ENCODE measurements at places on chromosomes 2 and 18.

DNA sequence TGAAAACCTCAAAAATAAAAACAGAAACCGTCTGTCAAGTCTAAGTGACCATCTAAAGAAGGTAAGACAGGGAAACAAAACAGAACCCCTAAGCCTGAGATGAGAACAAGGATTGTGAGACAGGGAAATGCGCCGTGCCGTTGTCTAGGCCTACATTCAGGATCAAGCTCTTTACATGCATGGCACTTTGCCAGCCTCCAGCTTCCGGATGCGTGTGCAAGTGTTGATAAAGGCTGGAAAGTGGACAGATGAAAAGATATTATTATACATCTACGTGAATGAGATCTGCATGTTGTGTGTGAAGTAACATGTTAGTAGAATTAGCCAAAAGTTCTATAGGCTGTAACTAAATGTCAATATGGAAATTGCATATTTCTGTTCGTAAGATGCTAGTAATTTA is 28.6 kb upstream of the TMEM87B start:
- no peak for DNase-seq

DNA sequence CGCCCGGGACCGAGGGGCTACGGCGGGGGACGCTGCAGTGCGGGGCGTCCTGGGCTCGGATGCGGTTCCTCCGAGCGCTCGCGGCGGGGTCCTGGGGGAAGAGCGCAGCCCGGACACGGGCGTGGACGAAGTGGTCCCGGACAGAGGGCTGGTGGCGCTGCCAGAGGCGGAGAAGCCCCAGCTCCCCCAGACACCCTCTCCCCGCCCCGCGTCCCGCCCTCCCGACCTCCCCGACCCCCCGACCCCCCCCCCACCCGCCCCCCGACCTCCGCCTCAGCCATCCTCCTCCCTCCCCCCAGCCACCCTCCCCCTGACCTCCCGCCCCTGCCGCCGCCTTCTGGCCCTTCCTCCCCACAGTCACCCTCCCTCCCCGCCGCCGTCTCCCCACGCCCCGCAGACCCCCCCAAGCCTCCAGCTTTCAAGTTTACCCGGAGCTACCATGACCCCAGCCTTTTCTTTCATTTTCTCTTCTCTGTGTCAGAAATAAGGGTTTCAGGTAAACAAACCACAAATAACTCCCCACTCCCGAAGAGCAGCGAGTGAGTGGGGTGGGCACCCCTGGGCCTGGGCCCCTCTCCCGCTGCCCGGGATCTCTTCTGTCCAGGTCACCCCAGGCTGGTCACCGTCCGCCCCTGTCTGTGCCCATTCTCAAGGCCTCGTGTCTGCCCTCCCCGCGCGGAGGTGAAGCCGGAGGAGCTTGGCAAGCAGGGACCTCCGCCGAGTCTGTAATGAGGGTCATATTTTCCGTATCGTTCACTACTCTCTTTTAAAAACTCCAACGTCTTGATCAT is 5.1 kb downstream of the NFATC1 start:
- DNase-seq: no peak

GRCh38 chr2:47488870-47489584 is 86.1 kb downstream of the MSH2 start:
- peak; percentile 91 for DNase-seq

DNA sequence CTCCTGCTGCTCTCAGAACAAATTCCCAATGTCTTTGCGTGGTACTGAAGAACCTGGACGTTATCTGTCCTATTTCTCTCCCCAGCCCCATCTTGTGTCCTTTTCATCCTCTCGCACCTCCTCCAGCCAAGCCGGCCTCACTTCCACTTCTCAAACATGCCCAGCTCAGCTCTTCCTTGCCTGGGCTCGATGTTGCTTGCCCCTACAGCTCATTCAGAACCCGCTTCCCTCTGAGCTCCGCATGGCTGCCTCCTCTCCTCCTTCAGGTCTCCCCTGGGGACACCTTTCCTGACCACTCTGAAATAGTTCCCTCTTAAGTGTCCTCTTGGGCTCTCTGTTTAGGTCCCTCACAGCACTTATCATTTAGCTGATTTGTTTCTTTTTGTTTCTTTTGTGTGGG is 6.7 kb upstream of the SMARCAL1 start:
- no peak for DNase-seq

GRCh38 chr2:133360882-133361281 is 207.4 kb downstream of the NCKAP5 start:
- DNase-seq: no peak

DNA sequence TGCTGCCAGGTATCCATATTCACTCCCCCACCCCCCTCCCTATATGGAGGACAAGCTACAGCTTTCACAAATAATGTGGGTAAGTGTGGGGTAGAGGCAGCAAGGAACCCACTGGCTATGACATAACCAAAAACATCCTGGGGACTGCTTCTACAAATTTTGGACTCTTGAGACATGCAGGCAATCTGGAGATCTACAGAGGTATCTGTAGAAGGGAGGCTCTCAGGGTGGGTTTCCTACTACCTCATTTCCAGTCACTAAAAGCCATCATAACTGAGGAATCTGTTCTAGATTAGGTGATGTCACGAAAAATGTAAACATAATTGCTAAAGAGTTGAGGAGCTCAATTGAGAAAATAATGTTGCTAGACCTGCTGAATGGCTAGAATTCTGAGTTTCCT is 46.8 kb upstream of the WIPF1 start:
- no peak for DNase-seq

DNA sequence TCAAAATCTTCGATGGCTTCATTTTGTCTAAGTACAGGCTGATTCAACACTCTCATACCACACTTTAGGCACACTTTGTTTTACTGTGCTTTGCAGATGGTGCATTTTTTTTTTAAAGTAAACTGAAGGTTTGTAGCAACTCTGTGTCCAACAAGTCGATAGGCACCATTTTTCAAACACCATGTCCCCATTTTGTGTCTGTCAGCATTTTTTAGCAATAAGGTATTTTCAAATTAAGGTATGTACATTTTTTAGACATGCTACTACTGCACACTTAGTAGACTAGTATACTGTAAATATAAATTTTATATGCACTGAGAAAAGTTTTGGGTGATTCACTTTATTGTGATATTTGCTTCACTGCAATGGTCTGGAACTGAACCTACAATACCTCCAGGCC is 44.4 kb downstream of the ORC4 start:
- no peak for DNase-seq

DNA sequence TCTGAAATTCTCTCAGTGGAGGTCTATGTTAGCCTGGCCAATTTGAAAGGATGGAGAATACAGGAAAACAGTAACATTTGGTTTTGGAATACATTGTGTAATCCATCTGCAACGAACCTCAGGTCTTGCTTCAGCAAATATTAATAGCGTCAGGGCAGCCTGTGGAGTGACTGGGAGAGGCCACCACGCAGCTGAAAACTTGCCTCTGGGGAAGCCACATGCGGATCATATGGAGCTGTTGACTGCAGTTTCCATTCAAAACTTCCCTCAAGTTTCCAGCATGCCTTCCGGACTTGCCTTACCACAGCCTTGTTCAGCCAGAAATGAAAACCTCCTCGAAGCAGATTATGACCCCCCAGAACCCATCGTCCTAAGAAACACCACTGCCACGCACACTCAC is 25.7 kb downstream of the BCL11A start:
- DNase-seq: no peak

DNA sequence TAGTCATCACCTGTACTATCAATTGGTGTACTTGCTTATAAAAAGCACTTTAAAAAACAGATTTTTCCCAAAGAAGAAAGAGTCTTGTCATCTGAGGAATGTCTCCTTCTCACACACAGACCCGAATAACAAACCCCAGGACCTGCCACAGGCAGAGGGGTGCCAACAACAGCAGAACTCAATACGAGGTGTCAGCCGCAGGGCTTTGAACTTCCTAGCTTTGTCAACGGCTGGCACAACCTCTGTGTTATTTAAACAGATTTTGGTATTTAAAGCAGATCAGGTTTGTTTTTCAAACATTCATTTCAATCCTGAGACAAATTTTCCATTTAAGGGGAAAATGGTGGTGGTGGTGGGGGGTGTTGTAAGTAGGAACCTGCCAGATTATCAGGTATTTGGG is 138.4 kb upstream of the RIOK3 start:
- DNase-seq: no peak

- no peak for DNase-seq
These were observed 11.5 kb upstream of the IL1A start for GRCh38 chr2:112795774-112796173.

DNA sequence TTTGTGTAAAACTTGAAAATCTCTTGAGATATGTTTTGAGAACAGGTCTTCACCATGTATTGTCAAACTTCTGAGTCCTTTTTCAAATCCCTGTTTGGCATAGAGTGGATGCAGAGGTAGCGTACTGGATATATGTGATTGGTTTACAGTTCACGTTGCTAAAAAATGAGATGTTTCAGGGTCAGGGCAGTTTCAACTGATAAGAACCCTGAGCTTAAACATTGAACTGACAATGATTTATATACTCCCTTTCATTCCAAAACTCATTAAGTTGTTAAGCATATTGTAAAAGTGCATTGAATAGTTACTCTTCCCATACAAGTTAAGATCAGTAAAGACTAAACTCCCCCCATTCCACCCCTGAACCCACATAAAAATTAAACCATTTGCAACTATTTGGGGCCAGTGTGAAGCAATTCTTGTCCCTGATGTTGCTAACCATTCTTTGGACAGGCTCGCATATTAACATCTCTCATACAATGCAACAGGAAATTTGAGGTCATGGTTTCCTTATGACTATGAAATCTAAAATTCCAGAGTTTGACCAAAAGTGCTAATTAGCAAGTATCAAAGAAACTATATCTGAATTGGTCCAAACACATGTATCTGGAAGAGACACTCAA is 470.9 kb upstream of the ACVR2A start:
- DNase-seq: no peak

DNA sequence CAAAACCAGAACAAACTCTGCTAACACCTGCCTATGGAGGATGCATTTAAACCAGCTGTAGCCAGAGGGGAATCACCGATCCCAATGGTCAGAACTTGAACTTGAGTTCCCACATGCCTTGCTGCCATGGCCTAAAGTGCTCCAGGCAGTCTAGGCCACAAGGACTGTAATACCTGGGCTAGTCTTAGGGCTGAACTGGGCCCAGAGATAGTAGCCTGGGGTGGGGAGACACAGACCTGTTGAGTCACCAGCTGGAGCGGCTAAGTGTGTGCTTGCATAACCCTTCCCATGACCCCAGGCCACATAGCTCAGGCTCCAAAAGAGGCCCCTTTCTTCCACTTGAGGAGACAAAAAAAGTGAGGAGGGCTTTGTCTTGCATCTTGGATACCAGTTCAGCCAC is 515.0 kb upstream of the DDX18 start:
- DNase-seq: no peak

DNA sequence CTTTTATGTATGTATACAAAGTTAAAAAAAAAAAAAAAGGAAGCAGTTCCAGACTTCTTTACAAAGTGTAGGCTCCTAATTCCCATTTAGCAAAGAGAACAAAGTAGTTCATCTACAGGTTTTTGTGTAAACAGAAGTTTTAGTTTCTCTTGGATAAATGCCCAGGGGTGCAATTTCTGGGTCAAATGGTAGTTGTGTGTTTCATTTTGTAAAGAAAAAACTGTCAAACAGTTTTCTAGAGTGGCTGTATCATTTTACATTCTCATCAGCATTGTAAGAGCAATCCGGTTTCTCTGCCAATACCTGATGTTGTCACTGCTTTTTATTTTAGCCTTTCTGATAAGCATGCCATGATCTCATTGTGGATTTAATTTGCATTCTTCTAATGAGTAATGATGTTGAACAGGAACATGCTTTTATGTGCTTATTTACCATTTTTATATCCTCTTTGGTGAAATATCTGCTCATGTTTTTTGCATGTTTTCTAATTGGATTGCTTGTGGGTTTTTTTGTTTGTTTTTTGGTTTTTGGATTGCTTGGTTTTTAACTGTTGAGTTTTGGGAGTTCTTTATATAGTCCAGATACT is 16.6 kb upstream of the PSME4 start:
- no peak for DNase-seq

GRCh38 chr2:7835151-7835550 is 846.7 kb upstream of the ID2 start:
- DNase-seq: no peak

DNA sequence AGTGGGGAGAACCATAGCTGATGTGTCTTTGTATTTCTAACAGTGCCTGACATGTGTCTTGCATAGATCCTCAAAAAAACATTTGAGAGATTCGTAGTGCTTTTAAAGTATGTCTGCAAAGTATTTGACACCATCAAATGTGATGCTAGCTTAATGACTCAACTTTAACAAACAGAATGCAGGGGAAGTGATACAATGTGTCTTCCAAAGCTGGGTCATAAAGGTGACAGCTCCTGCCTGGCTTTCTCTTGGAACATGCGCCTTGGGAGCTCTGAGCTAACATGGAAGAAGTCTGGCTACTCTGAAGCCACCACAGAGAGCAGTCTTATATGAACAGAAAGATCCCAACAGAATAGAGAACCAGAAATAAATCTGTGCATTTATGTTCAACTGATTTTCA is 78.2 kb downstream of the C1D start:
- DNase-seq: no peak

Measured in urothelium cell line (cell line).